Hematopoietic multipotent progenitor cell treated with erythropoietin and hydrocortisone succinate and interleukin-3 and kit ligand, for 6 days (in vitro differentiated cells): ENCODE measurements at places on chromosomes 2 and 18.

DNA sequence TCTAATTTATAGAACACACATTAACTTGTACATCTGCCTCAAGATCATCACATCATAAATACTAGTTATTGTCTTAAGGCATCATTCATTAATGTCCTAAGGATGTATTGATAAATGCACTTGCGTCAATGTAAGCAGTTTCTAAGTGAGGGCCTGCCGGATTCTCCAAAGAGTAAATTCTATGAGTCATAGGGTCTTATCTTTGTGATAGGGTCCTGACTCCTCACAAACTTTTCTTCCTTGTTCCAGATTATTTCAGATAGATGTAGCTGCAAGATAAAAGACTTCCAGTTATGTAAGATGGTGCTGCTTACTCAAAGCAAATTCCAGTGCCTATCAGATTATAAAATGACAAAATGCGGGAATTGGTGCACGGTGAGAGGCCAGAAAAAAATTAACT, 315.0 kb upstream of the SLC39A10 start:
- no peak for DNase-seq

DNA sequence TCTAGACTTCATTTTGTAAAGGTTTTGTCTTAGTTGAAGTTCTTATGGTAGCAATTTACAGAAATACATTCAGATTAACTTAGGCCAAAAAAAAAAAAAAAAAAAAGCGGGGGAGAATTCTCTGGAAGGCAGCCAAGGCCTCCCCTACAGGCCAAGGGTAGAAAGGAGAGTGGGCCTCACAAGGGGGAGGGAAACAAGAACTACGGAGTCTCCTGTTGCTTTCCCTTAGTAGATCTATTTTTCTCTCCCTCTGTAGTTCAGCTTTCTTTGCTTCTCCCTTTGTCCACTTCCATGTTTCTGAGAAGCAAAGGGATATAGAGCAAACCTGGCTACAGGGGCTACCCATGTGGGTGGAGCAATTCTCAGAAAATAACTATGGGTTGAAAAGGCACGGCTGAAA, 2.4 kb upstream of the STK11IP start:
- DNase-seq = peak; percentile 83

DNA sequence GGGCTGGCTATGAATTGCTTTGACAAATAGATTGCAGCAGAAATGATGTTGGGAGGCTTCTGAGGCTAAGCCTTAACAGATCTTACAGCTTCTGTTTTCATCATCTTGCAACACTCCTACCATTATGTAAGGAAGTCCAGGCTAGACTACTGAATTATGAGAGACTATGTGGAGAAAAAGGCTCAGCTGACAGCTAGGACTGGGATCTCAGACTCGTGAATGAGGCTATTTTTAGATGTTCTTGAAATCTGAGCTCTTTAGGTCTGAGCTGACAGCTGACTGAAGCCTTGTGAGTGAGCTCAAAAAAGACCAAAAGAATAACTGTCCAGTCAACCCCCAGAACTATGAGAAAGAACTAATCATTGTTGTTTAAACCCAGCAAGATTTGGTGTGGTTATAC, 70.3 kb downstream of the VWC2L start:
- no peak for DNase-seq

DNA sequence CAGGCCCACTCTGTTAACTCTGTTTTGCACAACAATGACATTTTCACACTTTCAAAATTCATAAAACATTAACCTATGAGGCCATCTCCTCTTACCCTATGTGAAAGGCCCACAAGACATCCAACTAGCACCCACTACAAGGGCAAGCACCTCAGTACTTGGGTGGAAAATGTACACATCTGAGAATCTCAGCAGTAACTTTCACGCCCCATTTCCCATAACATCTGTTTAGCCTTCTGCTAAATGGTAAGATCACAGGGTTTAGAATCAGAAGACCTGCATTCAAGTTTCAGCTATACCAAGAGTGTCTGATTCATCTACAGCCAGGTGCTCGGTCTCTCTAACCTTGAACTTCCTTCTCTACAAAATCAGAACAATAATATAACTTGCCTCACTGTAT, 89.2 kb downstream of the SP100 start:
- no peak for DNase-seq

DNA sequence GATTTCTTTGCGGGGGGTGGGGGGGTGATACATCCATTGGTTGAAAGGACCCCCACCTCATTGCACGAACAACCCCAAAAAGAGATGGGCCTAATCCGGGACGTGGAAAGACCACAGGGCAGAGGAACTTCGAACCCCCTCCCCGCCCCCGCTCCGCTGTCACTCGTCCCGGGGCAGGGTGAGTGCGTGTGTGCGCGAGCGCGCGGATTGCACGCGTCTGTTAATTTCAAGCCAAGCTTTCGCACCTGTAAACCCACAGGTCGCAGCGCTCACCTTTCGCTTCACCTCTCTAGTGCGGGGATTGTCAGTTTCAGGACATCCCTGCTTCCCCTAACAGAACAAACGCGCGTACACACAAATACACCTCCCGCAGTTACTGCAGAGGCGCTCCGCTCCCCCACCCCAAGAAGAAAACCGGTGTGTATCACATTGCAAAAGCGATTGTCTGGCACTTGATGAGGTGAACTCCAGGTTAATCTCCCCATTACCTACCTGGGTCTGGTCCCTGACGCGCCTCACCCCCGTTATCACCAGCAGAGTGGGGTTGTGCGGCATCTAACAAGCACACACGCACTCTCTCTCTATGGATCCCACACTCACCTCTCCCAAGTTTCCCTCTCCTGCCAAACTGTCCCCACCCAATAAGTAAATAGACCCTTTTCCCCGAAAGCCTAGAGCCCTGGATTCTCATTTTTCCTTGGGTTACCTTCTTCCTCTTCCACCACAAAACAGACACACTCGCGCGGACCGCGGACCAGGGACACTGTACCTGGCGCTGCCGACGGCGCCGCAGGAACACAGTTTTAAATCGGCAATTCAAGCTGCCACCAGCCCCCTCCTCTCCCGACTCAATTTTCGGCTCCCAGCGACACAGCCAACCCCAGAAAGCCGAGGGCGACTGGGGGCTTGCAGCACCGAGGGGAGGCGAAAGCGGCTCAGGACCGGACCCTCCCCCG, 1.0 kb downstream of the CYP26B1 start:
- DNase-seq = no peak

GRCh38 chr2:98504381-98505109, 59.9 kb downstream of the INPP4A start:
- DNase-seq = peak; percentile 54
